NCI-H1105 treated with DMSO at 0.1 percent for 48 hours (cell line): ENCODE measurements at places on chromosomes 2 and 18.

GRCh38 chr18:75247611-75248421 lies 37.2 kb downstream of the TSHZ1 start:
- peak; percentile 7 for DNase-seq

- peak; percentile 10 for DNase-seq
Observed at GRCh38 chr18:74190086-74190485, 41.8 kb downstream of the TIMM21 start.

DNA sequence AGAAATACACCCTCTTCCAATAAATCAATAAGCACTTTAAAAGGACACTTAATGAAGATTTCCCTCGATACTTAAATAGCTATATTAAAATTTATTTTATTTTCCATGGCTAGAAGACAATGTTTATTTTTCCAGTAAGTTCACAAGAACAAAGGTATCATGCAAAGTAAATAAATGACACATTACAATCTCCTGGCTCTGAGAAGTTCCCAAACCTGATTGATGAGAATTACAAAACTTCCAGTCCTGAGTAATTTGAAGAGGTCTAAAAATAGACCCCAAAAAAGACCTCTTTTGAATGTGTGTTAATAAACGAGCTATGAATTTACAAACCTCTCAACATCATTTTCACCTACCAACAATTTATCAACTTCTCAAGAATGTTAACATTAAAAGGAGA lies 1.5 kb upstream of the PEX13 start:
- no peak for DNase-seq

DNA sequence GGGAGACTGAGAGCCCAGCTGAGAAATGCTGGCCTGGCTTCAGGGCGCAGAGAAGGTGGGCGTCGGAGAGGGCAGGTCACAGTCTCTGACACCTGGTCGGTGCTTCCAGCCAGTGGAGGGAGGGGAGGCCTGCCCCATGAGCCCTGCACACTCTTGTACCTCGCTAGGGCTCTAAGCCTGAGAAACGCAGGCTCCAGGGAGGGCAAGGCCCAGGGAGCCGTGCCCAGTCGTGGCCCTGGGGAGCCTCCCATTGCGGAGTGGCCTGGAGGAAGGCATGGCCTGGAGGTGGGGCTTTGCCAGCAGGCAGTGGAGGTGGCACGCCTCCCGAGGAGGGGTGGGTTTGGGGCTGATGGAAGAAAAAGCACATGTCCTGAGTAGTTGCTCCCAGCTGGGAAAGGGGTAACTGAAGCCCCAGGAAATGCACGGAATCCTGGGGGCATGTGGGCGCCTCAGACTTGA lies 39.0 kb downstream of the MTERF4 start:
- no peak for DNase-seq

- DNase-seq = no peak
Observed at GRCh38 chr2:172335736-172336135, 91.7 kb upstream of the ITGA6 start.

DNA sequence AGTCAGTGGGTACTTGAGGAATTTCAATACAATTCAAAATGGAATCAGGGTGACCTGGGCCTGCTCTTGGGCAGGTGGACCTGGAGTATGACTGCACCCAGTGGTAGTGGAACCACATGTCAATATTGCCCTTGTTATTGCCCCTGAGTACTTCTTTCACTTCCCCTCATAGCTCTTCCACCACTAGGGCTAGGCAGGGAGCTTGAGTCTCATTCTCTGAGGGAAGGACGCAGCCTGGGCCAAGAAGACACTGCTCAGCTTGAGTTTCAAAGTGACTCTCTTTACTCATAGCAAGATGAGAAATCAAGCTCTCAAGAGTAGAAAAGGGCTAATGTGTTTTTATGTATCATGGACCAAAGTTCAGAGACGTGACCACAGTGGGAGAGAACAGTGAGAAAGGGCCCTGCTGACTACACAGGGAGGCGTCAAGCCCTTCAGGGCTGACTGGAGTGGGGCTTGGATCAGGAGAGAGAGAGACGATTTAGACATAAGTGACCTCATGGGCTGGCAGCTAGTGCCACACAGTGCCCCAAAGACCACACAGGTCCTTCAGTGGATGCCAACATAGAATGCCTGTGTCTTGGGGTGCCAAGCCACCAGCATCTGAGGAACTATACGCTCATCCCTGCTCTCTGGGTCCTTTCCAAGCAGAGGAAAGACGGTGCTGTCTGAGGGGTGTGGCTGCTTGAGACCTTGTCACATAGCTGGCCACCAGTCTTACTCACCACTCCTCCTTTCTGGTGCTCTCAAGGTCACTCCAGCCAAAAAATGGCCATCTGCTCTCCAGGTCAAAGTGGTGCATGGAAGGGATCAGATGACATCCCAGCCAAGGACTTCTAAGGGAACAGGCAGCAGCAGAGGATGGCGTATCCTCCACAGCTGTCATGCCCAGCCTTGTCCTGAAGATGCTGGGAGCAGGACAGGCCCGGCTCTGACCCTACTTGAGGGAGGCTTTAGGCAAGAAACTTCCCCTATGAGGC lies 13.0 kb downstream of the PTMA start:
- DNase-seq = no peak

DNA sequence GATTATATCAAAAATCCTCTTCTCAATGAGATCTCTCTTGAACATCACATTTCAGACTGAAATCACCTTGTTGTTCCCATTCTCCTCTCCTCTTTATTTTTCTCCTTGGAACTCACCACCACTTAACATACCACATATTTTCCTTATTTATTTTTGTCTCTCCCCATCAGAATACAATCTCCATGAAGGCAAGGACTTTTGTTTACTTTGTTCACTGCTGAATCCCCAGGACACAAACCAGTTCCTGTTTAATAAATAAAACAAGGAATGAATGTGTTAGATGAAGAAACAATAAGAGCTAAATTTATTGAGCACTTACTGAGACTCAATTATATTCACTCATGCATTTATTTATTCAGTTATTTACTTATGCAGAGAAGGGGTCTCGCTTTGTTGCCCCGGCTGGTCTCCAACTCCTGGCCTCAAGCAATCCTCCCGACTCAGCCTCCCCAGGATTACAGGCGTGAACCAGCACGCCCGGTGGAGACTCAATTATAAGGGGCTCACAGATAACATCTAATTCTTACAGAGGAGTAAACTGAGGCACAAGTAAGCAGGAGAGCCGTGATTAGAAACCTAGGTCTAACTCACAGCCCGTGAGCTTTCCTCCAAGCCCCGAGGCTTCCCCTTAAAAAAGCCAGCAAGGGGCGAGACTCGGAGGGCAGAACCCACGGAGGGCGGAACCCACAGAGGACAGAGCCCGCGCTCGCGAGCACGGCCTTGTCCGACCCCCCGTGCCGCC lies 616 bp upstream of the TAF1B start:
- no peak for DNase-seq

GRCh38 chr2:98560256-98560771 lies 48.0 kb downstream of the COA5 start:
- no peak for DNase-seq

GRCh38 chr2:46344706-46345105 lies 47.5 kb downstream of the EPAS1 start:
- no peak for DNase-seq

DNA sequence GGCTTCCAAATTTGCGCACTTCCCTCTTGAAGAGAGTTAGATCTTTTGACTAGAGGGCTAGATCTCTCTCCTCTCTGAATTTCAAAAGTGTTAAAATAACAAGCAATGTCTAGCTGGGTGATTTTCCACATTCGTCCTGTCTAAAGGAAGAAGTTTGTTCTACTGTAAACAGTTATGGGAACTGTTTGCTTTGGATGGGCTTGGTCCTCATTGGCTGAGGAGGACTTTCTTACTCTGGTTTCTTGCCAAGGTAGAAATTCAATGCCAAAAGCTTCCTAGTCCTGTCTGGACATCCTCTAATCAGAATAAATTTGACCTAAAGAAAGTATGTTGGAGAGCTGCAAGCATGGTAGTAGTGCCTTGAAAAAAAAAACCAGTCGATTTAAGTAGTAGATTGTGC lies 47.4 kb upstream of the RAPH1 start:
- DNase-seq = no peak

GRCh38 chr2:34848691-34849090 lies 1249.6 kb upstream of the FAM98A start:
- no peak for DNase-seq

- no peak for DNase-seq
Observed at GRCh38 chr18:59469463-59470180, 110.6 kb upstream of the LMAN1 start.

DNA sequence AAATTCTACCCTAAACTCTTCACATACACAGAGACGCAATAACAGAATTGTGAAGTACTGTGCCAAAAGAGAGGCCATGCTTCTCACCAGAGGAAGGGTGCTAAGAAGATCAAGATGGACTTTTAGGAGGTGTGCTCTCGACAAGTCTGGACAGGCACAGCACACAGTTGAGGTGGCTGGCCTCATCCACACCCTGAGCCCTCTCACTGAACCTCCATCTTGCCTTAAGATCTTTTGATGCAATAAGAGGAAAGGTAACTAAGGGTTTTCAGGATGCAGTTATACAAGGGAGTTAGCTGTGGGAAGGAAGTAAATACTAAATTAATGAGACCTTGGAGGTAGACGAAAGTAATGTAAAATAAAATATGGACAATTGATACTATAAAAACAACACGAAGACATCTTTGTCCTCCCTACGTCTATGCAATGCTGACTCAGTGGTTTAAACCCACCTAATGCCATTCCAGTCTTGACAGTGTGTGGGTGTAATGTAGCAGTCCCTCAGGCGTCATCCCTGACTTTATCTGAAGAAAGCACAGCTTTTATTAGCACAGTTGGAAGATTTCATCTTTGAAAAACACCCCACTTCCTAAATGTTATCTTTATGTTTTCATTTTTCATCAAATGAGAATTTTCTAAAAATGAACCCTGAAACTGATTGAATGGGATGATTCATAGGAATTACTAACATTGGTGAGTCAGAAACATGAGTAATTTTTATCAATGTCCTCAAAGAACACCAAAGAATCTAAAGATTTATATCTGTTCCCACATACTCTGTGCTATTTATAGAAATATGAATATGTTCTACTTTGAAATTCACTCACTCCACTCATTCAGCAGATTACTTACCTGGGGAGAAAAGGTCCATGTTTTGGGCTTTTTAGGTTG lies 34.0 kb upstream of the MALL start:
- no peak for DNase-seq

DNA sequence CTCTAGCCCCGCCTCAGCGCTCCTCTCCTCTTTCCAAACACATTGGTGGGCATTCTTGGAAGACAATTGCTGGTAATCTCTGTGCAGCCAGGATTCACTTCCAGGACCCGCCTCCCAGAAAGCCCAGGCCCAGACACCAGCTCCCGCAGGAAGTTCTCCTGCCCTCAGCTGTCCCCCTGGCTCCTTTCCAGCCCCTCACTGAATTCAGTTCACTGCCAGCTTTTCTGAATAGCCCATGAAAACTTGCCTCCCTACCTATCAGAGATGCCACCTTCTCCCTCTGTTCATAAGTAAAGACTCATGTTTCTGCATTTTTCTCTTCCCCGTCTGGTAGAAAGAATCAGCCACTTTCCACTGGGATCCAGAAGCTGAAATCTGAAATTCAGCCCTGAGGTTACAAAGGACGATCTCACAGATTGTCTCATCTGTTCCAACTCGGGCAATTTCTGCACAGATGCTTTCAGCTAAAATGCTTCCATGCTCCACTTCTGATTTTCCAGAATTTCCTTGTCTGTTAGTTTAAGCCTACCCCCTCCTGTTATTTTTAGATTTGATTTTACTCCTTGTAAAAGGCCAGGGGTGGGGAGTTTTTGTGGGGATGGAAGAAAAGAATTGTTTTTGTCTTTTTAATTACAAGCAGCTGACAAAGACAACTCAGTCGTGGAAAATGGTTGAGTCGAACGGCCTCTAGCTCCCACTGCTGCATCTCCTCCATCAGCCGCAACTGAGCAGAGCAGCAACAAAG lies 98.1 kb downstream of the SP3 start:
- no peak for DNase-seq

- no peak for DNase-seq
Observed at GRCh38 chr2:106163948-106164545, 30.1 kb downstream of the UXS1 start.

DNA sequence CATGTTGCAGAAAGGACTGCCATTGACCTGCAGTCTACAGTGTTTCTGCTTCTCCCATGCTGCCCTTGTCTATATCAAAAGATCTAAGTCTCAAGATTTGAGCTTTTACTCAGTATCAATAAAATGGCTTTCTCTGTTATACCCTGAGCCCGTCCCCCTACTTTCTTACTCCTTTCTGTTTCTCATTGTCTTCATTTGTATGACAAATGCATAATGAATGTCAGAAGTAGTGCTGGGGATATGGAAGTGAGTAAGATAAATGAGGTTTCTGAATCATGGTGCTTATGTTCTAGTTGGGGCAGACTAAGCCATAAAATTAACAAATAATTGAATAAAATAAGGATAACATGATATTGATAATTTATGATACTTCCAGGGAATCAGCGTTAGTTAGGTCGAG lies 128.6 kb downstream of the PARD3B start:
- no peak for DNase-seq

DNA sequence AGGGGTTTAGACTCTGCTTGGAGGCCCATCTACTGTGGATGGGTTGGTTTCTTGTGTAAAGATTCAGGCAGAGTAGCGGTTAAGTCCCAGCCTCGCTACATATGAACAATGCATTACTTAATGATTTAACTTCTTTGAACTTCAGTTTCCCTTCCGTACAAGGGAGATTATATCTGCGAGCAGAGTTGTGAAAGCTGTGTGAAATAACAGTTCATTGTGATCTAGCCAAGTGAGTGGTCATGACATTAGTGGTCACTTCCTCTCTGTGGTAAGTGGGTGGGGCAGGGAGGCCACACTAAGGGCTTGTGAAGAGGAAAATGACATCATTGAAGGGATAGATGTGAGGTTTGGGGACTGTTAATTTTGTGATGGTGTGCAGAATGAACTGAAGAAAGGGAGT lies 14.1 kb upstream of the MEX3C start:
- no peak for DNase-seq

DNA sequence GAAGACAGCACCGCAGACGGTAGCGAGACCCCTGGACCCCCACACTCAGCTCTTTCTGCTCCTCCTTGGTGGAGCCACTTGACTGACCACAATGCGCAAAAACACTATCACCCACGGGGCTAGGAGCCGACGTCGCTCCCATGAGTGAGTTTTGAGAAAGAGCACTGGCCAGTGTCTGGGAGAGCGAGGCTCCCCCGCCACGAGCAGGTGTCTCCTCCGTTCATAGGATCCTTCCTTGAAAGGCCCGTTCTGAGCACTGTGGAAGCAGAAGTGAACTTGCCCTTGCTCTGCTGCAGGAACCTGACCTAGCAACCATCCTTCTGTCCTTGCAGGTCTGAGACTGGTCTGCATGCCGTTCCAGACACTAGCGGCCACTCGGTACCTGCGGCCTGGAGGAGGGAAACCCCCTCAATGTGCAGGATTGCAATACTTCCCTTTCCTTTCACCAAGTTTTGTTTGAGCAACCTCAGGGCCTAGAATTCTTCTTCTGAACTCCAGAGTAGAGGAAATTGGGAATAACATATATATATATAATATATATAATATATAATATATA lies 12.9 kb upstream of the ZNF516 start:
- DNase-seq = no peak
